Activated CD8-positive, alpha-beta memory T cell treated with anti-CD3 and anti-CD28 coated beads for 4 hours (primary cell): ENCODE measurements at places on chromosomes 2 and 18.

DNA sequence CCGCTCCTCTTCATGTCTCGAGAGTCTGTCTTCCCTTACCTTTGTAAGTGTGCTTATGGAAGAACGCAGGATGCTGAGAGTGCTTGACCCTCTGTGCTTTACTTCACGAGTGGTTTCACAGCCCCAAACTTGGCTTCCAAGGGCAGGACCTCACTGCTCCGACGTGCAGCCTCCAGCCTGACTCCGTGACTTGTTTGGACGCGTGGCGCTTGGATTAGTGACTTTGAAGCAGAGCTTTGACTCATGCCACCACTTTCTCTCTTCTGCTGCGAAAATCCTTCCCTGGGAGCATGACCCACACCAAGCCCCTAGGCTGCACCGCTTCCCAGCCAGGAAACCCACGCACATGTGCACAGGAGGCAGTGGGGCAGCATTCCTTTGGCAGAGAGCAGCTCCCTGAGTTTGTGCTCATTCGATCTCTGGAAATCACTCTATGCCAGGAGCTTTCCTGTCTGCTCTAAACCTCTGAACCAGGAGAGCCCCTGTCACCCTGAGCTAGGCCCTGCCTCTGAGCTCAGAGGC is 207.8 kb upstream of the HS6ST1 start:
- DNase-seq: no peak

DNA sequence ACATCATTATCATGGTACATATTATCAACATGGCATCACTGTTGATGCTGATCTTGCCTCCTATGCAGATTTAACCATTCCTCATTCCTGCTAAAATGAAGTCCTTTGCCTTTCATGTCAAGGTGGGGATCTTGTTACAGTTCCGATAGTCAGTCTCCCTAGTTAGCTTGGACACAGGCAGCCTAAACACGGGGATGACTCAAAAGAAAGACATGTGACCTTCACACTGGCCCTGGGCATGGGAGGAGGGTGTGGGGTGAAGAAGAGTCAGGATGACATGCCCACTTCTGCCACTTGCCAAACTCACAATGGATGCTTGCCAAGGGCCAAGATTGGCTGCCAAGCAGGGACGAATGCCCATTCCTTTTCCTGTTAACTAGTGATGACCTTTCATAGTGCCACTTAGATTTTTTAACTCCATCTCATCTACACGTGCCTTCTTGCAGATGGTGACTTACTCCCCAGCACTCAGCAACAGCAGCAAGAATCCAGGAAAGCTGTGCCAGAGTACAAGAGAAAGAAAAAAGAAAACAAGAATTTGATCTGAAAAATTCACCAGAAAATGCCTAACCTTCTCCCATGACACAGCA is 13.9 kb upstream of the SLC1A4 start:
- DNase-seq: no peak

GRCh38 chr2:12168791-12169388 is 422.5 kb downstream of the LPIN1 start:
- DNase-seq: no peak

- DNase-seq: no peak
Observed at GRCh38 chr2:100321866-100322820, at the start of gene LONRF2. LONRF2 (minus strand) TSS chr2:100322501; CDS start chr2:100322093, 408 bp downstream.

DNA sequence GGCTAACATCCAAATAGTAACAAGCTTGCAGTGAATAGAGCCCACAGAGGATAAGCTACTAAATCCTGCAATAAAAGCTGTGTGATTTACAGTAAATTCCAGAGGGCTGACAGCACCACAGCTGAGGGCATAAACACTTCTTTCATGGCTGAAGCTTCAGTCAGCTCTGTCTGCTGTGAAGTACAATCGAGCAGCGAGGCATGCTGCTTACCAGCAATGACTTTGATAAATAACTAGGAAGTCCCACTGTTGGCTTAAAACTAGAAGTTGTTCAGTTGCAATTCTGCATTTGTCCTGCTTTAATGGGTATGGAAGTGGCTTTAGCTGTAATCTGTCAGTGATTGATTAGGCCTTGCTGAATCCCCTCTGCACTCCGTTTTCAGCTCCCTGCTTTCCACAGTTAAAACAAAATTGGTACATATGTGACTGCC is 65.2 kb upstream of the FIGN start:
- no peak for DNase-seq

DNA sequence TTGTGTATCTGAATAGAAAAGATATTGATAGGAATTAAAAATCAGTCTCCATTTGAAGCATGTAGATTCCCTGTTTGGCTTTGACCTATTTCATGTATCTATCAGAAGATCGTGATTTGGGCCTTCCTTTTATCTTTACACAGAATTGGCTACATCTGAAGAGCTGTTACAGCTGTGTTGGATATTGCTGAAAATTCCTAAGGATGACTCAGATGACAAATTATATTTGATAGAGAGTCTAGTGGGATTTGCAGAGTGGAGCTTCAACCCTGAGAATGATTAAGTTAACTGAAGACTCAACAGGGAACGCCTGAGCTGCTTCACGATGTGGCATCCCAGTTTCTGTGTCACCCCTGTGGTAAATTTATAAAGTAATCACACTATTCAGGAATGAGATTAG is 4.9 kb upstream of the COL3A1 start:
- DNase-seq: no peak

GRCh38 chr2:3277050-3277747 is 100.4 kb downstream of the EIPR1 start:
- DNase-seq: no peak

GRCh38 chr2:127528487-127528886 is 2.2 kb upstream of the IWS1 start:
- no peak for DNase-seq

GRCh38 chr18:361941-362310 is 94.1 kb upstream of the THOC1 start:
- no peak for DNase-seq

DNA sequence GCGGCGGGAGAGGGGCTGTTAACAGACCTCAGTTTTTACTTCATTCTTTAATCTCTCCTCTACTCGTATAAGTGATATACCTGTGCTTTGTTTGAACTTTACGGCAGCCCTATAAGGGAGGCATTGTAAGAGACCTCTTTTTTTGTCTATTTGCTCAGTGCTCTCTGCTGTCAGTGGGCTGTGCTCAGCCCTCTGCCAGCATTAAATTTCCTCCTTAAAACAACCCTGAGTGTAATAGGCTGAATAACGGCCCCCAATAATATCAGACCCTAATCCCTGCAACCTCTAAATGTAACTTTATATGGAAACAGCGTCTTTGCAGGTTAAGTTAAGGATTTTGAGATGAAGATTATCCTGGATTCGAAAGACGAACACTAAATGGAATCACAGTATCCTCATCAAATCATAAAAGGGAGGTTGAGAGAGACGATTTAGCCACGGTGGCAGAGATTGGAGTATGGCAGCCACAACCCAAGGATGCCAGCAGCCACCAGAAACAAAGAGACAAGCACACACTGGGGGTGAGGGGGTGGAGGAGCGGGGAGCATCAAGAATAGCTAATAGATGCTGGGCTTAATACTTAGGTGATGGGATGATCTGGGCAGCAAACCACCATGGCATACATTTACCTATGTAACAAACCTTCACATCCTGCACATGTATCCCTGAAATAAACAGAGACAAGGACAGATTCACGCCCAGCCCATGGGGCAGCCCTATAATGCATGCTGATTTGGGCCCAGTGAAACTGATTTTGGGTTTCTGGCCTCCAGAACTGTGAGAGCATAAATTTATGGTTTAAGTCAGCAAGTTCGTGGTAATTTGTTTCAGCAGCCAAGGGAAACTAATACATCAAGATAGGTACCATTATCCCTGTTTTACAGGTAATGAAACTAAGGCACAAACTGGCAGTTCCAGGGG is 894 bp upstream of the FARSB start:
- no peak for DNase-seq

GRCh38 chr2:105298017-105298416 is 31.5 kb downstream of the TGFBRAP1 start:
- DNase-seq: no peak

GRCh38 chr2:84846741-84847142 is 34.1 kb downstream of the TRABD2A start:
- no peak for DNase-seq

- DNase-seq: no peak
Observed at GRCh38 chr2:44746856-44747615, 194.5 kb upstream of the SIX3 start.

- DNase-seq: no peak
Observed at GRCh38 chr2:73995810-73996209, 11.1 kb downstream of the TET3 start.

DNA sequence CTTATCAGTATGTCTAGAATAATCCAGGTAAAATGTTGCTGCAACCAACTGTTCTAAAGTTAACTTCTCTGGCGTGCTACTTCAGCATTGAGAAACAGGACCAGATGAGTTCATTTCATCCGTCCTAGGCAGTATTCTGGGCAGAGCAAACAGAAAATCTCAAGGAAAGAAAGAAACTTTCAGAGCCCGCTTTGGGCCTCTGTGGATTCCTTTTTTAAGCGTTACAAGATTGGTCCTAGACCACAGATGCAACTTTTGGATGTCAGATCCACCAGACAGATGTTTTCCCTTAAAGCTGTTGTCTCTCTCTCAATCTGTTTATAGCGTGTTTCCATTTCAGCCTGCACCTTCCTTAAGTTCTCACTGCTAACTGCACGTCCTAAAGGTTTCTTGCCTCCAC is 75.0 kb downstream of the BCL2 start:
- DNase-seq: no peak

DNA sequence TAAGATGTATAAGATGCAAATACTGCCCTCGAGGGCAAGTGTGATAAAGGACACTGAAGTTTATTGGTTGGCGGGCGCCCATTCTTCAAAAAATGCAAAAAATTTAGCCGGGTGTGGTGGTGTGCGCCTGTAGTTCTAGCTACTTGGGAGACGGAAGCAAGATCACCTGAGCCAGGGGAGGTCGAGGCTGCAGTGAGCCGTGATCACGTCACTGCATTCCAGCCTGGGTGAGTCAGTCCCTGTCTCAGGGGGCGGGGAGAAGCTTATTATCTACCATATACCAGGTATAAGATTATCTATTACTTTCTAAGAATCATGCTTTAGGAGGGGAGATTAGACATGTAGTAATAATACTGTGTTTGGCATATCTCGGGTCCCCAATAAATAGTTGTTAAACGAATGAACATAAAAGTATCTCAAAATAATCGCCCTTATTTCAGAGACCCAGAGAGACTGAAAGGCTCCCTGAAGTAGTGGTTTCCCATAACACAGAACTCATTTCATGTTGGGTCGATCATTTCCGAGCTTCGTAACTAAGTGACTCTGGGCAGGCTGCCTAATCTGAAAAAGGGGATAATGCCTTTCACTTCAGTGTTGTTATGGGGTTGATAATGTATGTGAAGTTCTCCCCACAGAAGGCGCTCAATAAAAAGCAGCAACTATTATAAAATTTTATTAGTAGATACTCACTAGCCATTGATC is 1.2 kb upstream of the SELENOI start:
- no peak for DNase-seq
